Vagina (tissue), 2 donors: ENCODE measurements at places on chromosomes 3 and 15. TPM values are rescaled to one million over a fixed set of nuclear protein-coding genes. Genes with fewer than 3 reads are reported as not detected.
A peak's percentile ranks its signal among the peaks of the same experiment; 100 is the strongest.

DNA sequence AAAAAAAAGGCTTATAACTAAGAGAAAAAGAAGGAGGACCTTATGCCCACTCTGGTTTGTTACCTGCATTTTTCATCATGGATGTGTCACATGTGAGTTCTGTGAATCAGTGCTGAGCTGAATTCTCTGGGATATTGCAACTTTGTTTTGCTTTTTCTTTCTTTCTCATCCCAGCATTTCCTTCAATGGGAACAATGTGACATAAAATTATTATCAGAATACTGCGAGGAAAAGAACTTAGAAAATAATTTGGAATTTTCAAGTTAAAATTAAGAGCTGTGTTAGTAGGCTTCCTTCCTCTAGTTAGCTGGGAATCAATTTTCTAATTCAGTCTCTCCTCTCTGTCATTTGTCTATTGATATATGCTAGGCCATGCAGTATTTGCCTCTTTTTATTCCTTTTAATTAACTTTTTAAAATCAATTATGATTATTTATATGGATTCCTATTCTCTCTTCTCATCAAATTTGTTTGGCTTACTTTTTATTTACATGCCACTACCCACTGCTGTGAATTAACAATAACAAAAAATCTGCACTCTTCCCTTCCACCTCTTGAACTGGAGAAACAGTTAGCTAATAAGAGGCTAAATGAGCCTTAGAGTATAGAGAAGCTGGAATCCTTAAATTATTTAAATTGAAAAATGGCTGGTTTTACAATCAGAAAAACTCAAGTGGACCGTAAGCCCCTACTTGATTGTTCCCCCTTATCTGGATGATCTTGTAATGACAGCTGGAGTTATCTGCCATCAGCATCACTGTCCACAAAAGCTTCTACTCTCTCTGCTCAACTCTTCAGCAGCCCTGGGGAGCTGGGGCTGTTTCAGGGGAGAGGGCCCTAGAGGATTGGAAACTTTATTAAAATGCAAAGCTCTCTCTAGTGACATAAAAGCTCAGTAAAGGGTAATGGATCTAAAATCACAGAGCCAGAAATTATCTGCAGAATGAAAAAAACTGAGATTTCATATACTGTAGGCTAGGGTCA is 95.3 kb upstream of the SOX2 start:
- no peaks in the 10 kb centered on the region for H3K27me3 ChIP-seq
- H3K27ac ChIP-seq, result no peak overlapping the region
- no peaks in the 10 kb centered on the region for H3K36me3 ChIP-seq
- DNase-seq, result no peak
- no peaks in the 10 kb centered on the region for H3K4me1 ChIP-seq
- no peak overlapping the region for H3K4me3 ChIP-seq

- no peaks in the 10 kb centered on the region for H3K27me3 ChIP-seq
- no peaks in the 10 kb centered on the region for H3K36me3 ChIP-seq
- peaks cover 24% of the 10 kb centered on the region for H3K4me1 ChIP-seq
- H3K27ac ChIP-seq, result no peak overlapping the region
- H3K4me3 ChIP-seq, result no peak overlapping the region
- no peak for DNase-seq
Measured at GRCh38 chr3:115019900-115020299, 127.2 kb downstream of the ZBTB20 start.

The HRH1 gene
- 9.3 TPM for total RNA-seq

The KY gene
- total RNA-seq, result 3.7 TPM

DNA sequence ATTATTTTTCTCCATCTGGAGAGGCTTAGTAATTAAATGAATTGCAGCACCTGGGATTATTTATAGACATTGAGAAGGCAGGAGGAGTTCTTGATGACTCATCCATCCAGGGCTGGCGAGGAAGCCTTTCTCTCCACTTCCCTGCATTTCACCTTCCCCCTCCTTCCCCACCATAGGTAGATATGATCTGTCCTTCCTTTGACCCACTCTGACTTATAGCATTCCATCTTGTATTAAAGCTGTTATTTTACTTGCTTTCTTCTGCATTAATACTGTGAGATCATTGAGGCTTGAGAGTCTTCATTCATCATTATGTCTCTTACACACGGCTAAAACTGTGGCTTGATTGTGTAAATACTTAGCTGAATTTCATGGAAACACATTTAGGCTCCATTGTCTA is 288.8 kb downstream of the FEZF2 start:
- H3K36me3 ChIP-seq, result no peaks in the 10 kb centered on the region
- H3K4me1 ChIP-seq, result no peaks in the 10 kb centered on the region
- H3K27ac ChIP-seq, result no peak overlapping the region
- DNase-seq, result no peak
- no peaks in the 10 kb centered on the region for H3K27me3 ChIP-seq

DNA sequence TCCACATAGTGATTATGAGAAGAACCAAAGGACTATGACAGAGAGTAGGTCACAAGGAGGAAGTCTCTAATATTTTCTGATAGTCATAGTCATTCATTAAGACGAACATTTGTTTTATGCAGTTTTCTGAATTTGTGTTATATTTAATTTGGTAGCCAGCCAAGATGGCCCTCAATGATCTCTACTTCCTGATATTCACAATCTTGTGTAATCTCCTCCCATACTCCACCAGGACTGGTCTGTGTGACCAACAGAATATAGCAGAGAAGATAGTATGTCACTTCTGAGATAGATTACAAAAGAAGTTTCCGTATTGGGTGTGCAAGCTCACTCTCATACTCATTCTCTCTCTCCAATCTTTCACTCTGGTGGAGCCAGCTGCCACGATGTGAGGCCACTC is 30.8 kb downstream of the HLTF start:
- no peak overlapping the region for H3K27ac ChIP-seq
- H3K4me3 ChIP-seq, result no peak overlapping the region
- DNase-seq, result no peak
- no peaks in the 10 kb centered on the region for H3K4me1 ChIP-seq
- no peaks in the 10 kb centered on the region for H3K27me3 ChIP-seq

DNA sequence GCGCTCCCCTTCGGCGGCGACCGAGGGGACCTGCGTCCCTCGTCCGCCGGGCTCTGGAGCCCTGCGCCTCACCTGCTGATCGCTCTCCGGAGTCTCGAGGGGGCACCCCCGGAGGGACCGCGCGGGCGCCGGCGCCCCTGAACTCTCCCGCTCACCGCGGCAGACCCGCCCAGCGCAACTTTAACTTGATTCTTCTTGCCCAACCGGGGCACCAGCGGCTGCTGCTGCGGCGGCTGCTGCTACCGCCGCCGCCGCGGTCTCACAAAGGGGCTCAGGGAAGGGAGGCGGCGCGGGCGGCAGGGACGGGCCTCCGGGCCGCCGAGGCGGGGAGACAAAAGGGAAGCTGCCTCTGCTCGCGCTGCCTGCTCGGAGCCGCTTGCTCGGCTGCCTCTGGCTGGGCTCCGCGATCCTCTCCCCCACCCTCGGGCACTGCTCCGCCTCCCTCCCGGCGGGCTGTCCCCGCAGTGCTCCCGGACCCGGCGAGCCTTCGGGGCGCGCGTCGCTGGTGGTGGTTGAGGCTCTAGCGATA is at the start of gene PPM1L:
Gene PPM1L (plus strand): TSS at position 456 of the 529 bp plus-strand sequence.
- no peak for DNase-seq
- H3K27ac ChIP-seq, result peak within 1 kb of the TSS; percentile 98
- H3K36me3 ChIP-seq, result no peaks in the 10 kb centered on the region
- peaks cover 34% of the 10 kb centered on the region for H3K4me1 ChIP-seq
- H3K4me3 ChIP-seq, result peak within 1 kb of the TSS; percentile 85
- no peaks in the 10 kb centered on the region for H3K27me3 ChIP-seq

The GOLGA8Q gene
- 2.7 TPM for total RNA-seq

The PDE8A gene
- 33.9 TPM for total RNA-seq
